ENCODE measurements at places on chromosomes 4 and X.

DNA sequence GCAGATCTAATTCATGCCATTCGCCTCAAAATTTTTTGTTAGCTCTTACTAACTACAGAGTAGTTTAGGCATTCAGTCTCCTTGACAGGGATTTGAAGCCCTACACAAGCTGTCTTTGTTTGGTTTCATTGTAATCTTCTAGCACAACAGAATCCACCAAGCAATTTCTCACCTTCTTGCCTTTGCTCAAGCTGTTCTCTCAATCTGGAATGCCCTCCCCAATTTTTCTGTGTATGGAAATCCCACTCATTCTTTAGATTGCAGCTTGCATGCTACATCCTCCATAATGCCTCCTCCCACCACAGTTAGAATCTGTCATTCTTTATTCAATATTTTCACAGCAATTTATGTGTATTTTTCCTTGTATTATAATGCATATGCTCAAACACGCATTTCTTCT is 63.7 kb downstream of the C4orf51 start:
- DNase-seq, result no peak

DNA sequence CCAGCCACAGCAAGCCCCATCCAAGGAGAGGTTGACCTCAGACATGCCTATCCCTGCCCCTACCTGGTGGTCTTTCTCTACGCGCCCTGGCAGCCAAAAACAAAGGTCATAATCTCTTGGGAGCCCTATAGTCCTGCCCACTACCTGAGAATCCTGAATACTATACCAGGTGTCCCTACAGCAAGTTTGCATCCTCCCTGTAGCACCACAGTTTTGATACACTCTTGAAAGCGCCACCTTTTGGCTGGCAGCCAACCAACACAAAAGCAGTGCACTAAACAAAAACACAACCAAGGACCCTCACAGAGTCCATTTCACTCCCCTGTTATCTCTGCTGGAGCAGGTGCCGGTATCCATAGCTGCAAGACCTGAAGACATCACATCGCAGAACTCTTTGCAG is 523.8 kb upstream of the CPEB2 start:
- DNase-seq, result no peak

DNA sequence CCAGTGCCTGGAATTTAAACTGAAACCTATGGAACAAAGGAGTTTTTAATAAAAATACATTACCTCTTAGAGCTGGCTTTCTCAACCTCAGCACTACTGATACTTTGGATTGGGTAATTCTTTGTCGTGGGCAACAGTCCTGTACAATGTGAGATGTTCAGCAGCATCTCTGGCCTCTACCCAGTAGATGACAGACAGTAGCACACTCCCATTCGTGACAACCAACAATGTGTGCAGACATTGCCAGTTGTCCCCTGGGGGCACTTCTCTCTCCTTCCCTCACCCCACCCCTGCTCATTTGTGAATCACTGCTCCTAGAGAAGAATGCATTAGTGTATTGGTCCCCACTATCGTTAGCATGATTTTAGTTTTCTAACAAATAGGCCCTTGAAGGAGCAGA is 16.2 kb downstream of the GPAT3 start:
- DNase-seq, result no peak

DNA sequence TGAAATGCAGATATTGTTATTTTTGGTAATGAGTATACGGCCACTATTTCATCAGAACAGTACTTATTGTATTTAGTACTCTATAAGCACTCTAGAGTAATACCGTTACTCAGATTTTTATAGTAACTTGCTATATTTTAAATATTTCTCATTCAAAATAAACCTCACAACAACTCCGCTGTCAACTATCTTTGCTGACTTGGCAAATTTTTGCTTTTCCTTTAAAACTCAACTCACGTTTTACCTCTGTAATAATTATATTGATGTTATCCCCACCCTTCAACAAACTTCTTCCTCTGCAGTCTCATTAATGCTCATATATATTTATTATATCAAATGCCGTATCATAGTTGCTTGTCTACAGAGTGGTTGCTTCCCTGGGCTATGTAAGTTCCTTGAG is 9.0 kb downstream of the JCHAIN start:
- DNase-seq, result no peak

- DNase-seq, result no peak
Observed at GRCh38 chr4:2745981-2746806, 9.9 kb downstream of the TNIP2 start.

GRCh38 chr4:991451-992296 is 1.5 kb downstream of the SLC26A1 start:
- no peak for DNase-seq

DNA sequence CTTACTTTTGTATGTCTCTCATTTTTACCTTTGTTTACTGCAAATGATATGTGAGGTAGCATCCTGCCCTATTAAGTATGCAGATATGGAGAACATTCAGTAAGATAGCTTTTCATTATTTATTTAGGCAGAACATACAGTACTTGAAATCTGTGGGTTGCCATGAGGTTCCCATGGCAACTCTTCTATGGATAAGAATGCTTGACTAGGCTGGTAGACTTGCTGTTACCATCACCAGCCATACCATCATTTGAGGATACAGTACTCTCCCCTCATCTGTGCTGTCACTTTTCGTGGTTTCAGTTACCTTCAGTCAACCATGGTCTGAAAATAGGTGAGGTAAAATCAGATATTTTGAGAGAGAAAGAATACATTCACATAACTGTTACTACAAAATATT is 56.7 kb downstream of the NAF1 start:
- DNase-seq, result no peak

- DNase-seq, result no peak
Observed at GRCh38 chrX:13428053-13428786, 108.4 kb upstream of the ATXN3L start.

GRCh38 chr4:37243051-37243450 is 1.5 kb upstream of the NWD2 start:
- no peak for DNase-seq

GRCh38 chrX:78455901-78456300 is 128.5 kb upstream of the CYSLTR1 start:
- DNase-seq, result no peak

- no peak for DNase-seq
Observed at GRCh38 chr4:87388901-87389300, 2.1 kb downstream of the HSD17B11 start.

- no peak for DNase-seq
Observed at GRCh38 chr4:96149894-96150293, 310.0 kb downstream of the PDHA2 start.

- no peak for DNase-seq
Observed at GRCh38 chrX:39580043-39580442, 517.7 kb downstream of the BCOR start.

DNA sequence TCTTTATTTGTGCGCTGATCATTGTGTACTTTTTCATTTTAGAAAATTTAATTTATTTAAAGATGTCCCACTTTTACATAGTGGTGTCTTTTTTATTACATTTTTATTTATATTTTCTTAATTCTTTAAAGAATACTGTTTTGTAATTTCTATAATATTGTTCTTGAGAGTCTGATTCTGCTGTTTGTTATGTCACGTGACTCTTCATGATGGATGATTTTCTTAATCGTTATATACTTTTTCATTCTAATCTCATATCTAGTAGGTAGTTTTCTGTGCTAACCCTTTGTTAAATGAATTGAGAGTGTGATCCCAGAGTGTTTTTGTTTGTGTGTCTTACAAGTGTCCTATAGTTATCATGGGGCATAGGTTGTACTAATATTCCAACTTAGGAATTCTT is 568.2 kb upstream of the AMOT start:
- no peak for DNase-seq

DNA sequence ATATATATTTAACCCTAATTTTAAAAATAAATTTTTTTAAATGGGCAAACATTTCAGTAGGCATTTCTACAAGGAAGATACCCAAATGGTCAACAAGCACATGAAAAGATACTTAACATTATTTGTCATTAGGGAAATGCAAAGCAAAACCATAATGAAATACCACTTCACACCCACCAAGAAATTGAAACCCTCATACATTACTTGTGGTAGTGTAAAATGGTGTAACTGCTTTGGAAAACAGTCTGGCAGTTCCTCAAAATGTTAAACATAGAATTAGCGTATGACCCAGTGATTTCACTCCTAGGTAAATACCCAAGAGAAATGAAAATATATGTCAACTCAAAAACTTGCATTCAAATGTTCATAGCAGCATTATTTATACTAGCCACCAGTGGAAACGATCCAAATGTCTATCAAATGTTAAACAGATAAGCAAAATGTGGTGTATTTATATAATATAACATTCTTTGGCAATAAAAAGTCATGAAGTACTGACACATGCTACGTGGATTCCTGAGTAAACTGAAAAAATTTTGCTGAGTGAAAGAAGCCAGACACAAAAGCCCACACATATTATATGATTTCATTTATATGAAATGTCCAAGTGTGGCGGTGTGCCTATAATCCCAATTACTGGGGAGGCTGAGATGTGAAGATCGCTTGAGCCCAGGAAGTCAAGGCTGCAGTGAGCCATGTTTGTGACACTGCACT is 16.6 kb downstream of the TRIM2 start:
- DNase-seq, result no peak

DNA sequence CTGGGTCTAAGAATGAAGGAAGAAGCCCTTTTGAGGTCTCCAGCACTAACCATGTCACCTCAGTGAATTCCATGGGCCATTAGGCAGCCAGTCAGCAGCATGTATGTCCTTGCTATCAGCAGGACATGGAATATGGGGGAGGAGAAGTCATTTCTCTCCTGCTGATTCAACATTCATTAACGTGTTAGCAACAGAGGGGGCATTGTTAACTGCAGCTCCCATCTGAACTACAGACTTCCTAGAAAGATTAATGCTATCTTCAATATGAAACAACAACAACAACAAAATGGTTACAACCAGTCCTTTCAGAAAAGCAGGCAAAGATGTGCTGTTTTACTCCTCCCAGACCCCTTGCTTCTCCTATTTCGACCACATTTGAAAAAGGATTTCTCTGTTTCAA is 120.4 kb upstream of the SLC34A2 start:
- no peak for DNase-seq

DNA sequence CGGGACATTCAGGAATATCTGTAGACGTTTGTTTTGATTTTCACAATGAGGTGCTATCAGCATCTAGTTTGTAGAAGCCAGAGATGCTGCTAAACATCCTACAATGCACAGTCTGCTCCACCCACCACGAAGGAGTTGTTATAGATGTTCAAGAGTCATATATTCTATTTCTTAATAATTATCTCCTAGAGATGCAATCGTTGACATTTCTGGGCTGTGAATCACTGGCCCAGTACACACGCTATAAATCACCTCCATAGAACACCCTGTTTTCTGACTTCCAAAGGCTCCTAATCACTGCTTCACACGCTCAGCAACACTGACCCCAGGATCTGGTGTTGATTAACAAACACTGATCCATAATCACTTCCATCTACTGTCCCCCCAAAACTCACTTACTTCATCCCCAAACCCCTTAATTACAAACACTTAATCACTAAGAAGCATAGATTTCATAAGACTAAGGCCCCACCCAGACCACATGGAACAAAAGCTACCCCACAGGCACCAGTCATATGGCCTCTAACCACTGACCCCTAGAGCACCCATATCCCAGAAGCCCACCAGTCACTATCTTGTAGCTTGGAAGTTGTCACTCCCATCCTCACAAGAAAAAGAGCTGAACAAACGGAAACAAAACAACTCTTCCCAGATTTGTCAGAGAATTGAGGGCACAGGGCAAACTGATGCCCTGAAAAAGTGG is 31.7 kb upstream of the ZNF41 start:
- DNase-seq, result no peak

GRCh38 chr4:1757836-1758235 is 35.3 kb upstream of the FGFR3 start:
- no peak for DNase-seq

GRCh38 chrX:31836479-31836878 is 764.6 kb upstream of the FTHL17 start:
- DNase-seq, result no peak

- no peak for DNase-seq
Observed at GRCh38 chr4:141416219-141416618, 195.5 kb downstream of the ZNF330 start.

- DNase-seq, result no peak
Observed at GRCh38 chr4:38400946-38401345, 263.1 kb upstream of the KLF3 start.

DNA sequence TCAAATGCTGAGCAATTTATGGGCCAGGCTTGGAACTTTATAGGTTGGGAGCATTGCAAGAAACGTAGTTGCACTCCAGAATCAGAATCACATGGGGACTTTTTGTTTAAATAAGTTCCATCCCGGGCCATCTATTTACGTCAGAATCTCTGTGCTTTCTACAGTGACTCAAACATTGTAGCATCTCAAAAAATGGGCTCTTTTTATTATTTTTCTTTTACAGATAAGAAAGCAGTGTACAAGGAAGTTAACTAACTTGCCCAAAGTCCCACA is 10.2 kb downstream of the CC2D2A start:
- no peak for DNase-seq

GRCh38 chr4:56859841-56860240 is 38.3 kb upstream of the SPINK2 start:
- DNase-seq, result no peak

GRCh38 chr4:70709611-70710205 is 12.1 kb upstream of the RUFY3 start:
- no peak for DNase-seq

GRCh38 chr4:1289207-1290164 is at the start of gene MAEA:
Gene MAEA (plus strand): TSS chr4:1289891. CDS start chr4:1289914, 23 bp downstream.
- peak; percentile 98 for DNase-seq

GRCh38 chr4:184816962-184817361 is 8.8 kb downstream of the ACSL1 start:
- DNase-seq, result no peak

DNA sequence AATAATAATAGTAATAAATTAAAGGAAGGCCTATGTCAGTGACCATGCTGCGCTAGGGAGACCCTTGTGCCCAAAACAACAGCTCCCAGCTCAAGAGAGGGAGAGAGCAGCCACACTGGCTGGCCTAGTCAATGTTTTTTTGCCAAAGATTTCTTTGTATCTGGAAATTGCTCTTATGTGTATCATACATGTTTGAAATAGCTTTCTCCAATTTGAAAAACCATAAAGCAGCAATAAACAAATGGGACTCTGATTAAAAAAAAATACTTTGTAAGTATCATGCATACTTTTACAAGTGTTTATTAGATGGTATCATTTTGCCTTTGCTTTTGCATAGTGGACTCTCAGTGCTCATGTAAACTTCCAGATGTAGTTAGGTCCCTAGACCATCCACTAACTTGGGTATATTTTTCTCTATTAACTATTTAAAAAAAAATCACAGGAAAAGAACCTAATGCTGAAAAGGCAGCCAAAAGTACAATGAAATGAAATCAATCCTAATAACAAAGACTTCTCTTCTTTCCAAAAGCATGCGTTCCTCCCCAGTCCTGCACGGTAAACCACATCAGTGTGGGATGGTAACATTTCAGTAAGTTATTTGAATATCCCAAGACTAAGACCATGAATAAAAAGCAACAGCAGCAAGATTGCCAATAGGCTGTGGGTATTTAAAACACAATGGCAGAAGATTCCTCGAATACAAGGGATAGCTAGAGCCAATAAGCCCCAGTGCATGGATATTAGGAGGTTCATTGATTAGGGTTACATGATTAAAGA is 117.6 kb downstream of the PALLD start:
- DNase-seq, result no peak

DNA sequence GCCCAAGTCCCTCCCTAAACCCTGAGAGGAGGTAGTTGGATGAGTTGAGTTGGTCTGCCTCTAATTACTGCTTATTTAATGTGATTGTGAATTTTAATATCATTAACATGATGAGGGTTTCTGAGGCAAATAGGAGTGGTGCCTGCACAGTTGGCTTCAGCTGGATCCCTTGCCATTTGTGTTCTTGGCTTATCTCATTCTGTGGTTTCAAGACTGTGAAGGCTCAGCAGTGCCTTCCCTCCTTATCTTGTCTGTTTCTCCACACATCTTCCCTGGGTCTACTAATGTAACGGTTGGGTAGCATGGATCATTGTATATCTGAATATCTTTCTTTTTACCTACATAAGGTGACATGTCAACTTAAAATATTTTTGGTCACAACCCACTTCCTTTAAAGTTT is 1.6 kb upstream of the SLC10A4 start:
- no peak for DNase-seq
